Panc1 (cell line): ENCODE measurements at places on chromosomes 6 and 20. TPM values are rescaled to one million over a fixed set of nuclear protein-coding genes. Genes with fewer than 3 reads are reported as not detected.

Gene NKAIN2
- total RNA-seq: 2.6 TPM

Gene RIPPLY2
- 6.5 TPM for total RNA-seq

Gene CGA
- total RNA-seq: not detected

Gene C6orf141
- total RNA-seq: 0.15 TPM

DNA sequence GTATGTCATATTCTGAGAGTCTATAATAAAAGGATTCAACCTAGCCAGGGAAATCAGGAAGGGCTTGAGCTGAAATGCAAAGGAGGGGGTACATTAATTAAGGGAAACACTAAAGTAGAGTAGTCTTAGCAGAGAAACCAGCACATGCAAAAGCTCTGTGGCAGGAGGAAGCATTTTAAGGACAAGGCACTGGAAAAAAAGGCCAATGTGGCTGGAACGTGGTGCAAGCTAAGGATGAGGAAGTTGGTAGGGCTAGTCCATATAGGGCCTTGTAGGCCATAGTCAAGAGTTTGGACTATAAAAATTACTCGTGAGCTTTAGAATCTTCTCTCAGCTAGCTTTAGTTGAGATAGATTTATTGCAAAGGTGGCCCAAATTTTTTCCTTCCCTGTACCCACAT, 75.2 kb upstream of the TOP1 start:
- H3K36me3 ChIP-seq: no peaks in the 10 kb centered on the region
- H3K4me3 ChIP-seq: no peak overlapping the region
- H3K27ac ChIP-seq: no peak overlapping the region

GRCh38 chr6:43396408-43397149, 27.1 kb upstream of the ZNF318 start:
- no peaks in the 10 kb centered on the region for H3K36me3 ChIP-seq
- no peaks in the 10 kb centered on the region for H3K4me1 ChIP-seq
- no peaks in the 10 kb centered on the region; the same call in 1 of the 2 replicates for H3K27me3 ChIP-seq
- no peak for DNase-seq
- no peak overlapping the region for H3K27ac ChIP-seq

- no peaks in the 10 kb centered on the region for H3K27me3 ChIP-seq
- H3K36me3 ChIP-seq: no peaks in the 10 kb centered on the region
- no peak overlapping the region for H3K4me3 ChIP-seq
- H3K4me1 ChIP-seq: no peaks in the 10 kb centered on the region; the same call in none of the 2 replicates
These were observed 21.1 kb downstream of the COL20A1 start for GRCh38 chr20:63314015-63314471.

DNA sequence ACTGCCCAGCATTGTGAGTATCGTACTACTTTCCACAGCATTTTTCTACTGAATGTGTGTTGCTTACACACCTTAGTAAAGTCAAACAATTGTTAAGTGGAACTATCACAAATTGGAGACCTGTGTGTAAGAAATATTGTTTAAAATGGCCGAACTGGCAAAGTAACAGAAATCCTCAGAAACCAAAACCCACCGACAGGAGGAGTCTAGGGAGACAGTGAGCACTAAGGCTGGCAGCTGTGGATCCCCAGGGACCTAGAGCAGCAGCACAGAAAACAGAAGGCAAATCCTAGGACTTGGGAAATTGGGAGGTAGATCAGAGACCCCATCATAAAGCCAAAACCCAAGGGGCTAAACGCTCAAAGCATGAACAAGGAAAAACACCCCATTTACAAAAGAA, 69.9 kb downstream of the SESN1 start:
- H3K4me3 ChIP-seq: no peak overlapping the region
- H3K27me3 ChIP-seq: no peaks in the 10 kb centered on the region
- no peak for DNase-seq
- H3K36me3 ChIP-seq: no peaks in the 10 kb centered on the region
- no peaks in the 10 kb centered on the region for H3K4me1 ChIP-seq
- H3K27ac ChIP-seq: no peak overlapping the region

- no peaks in the 10 kb centered on the region for H3K27me3 ChIP-seq
- peak; percentile 54 for DNase-seq
- no peaks in the 10 kb centered on the region for H3K4me1 ChIP-seq
- H3K4me3 ChIP-seq: no peak overlapping the region
- H3K27ac ChIP-seq: no peak overlapping the region
- no peaks in the 10 kb centered on the region for H3K36me3 ChIP-seq
These were observed 30.6 kb upstream of the ME1 start for GRCh38 chr6:83461438-83461837.

- no peaks in the 10 kb centered on the region; the same call in 1 of the 2 replicates for H3K4me1 ChIP-seq
- H3K27me3 ChIP-seq: no peaks in the 10 kb centered on the region
- DNase-seq: no peak
- no peaks in the 10 kb centered on the region; the same call in 1 of the 2 replicates for H3K36me3 ChIP-seq
These were observed 113.3 kb upstream of the TBX18 start for GRCh38 chr6:84877515-84878210.

GRCh38 chr6:151058021-151058733, 181.6 kb upstream of the AKAP12 start:
- H3K4me1 ChIP-seq: peaks cover 60% of the 10 kb centered on the region
- no peaks in the 10 kb centered on the region for H3K27me3 ChIP-seq
- no peak overlapping the region for H3K4me3 ChIP-seq
- H3K27ac ChIP-seq: peak overlapping the region; percentile 98
- H3K36me3 ChIP-seq: no peaks in the 10 kb centered on the region

DNA sequence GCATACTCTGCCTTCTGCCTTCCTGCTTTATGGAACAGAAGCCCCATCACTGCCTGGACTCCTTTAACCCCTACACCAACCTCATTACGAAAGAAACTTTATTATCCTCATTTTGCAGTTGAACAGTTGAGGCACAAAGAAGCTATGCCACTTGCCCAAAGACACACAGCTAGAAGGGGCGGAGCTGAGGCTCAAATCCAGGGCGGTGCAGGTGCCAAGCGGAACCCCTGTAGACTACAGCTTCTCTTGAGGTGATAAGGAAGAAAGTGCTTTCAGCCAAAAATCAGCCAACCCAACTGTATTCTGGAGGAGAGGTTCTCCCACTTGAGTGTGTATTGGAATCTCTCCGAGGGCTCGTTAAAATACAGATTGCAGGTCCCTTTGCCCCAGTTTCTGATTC, 90.5 kb downstream of the PRND start:
- H3K27ac ChIP-seq: no peak overlapping the region
- no peaks in the 10 kb centered on the region for H3K4me1 ChIP-seq
- no peaks in the 10 kb centered on the region for H3K27me3 ChIP-seq
- H3K4me3 ChIP-seq: no peak overlapping the region
- no peak for DNase-seq

DNA sequence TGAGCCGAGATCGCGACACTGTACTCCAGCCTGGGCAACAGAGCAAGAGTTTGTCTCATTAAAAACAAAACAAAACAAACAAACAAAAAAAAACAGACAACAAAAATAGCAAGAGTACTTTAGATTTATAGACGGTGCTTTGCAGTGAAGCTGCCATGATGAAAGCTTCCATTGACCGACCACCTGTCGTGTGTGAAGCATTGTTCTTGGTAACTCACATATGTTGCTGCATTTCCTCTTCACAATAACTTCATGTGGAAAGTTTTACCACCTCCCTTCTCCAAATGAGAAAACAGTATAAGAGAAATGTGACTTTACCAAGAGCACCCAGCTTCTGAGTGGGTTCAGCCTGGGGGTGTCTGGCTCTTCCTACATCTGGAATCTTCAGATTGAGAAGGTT, 56.4 kb upstream of the PTGIS start:
- no peak for DNase-seq
- no peak overlapping the region for H3K27ac ChIP-seq
- H3K27me3 ChIP-seq: no peaks in the 10 kb centered on the region
- no peak overlapping the region for H3K4me3 ChIP-seq
- no peaks in the 10 kb centered on the region for H3K4me1 ChIP-seq

DNA sequence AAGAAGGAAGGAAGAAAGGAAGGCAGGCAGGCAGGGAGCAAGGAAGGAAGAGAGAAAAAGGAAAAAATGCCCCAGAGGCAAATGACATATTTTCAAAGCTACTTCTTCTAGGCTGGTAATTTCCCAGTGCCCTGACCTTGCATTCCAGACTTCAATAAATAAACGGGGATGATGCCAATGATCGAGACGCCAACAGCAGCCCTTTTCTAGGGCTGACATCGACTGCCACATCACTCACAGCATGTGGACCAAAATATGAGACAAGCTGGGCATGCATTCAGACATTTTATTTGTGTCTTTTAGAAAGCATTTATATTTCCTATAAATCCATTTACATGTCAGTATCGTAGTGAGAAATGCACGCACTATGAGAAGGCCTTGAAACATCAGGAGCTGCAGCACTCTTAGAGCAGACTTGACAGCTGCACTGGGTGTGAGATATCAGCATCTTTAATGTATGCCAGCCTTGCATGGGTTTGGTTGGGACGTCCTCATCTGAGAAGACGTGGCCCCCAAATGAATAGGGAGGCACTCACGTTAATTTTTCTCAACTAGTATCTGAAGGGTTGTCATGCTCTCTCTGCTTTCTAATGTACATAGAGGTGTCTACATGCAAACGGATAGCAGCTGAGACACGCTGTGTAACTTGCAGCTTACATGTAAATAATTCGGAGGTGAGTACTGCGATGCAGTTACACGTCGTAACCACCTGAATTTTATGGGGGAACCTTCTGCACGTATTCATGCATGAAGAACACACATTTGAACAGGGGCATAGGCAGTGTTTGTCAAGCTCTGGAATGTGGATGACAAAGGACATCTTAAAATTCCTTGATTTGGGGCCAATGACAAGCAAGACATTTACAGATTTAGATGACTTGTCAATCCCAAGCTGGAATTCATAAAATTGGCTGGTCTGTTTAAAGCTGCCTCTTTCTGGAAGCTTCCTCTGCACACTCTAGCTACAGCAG, 149.1 kb upstream of the AGPAT4 start:
- peak overlapping the region; percentile 36 for H3K27ac ChIP-seq
- no peaks in the 10 kb centered on the region for H3K27me3 ChIP-seq
- no peaks in the 10 kb centered on the region for H3K36me3 ChIP-seq
- peaks cover 10% of the 10 kb centered on the region for H3K4me1 ChIP-seq
- DNase-seq: no peak
- no peak overlapping the region for H3K4me3 ChIP-seq

DNA sequence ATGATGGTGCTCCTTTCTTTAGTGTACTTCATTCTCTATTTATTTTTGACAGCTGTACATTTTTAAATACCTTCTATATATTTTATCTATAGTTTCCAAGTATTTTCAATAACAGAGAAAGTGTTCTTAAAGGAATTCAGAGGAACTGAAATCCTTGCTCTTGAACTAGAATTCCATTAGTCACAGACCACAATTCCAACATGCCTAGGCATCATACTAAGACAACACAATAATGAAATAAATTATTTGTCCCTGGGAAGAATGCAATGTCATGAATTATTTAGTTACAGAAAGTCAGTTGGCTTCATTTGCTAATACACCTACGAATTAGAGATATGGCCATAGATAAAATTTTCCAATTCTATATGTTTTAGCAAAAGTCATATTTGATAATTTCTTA, 671.2 kb downstream of the EPHA7 start:
- no peaks in the 10 kb centered on the region for H3K27me3 ChIP-seq
- DNase-seq: no peak
- no peak overlapping the region for H3K4me3 ChIP-seq
- no peak overlapping the region for H3K27ac ChIP-seq

- no peak for DNase-seq
- no peak overlapping the region for H3K27ac ChIP-seq
- no peaks in the 10 kb centered on the region for H3K27me3 ChIP-seq
- no peaks in the 10 kb centered on the region for H3K36me3 ChIP-seq
These were observed 15.6 kb downstream of the L3MBTL3 start for GRCh38 chr6:130033949-130034348.

DNA sequence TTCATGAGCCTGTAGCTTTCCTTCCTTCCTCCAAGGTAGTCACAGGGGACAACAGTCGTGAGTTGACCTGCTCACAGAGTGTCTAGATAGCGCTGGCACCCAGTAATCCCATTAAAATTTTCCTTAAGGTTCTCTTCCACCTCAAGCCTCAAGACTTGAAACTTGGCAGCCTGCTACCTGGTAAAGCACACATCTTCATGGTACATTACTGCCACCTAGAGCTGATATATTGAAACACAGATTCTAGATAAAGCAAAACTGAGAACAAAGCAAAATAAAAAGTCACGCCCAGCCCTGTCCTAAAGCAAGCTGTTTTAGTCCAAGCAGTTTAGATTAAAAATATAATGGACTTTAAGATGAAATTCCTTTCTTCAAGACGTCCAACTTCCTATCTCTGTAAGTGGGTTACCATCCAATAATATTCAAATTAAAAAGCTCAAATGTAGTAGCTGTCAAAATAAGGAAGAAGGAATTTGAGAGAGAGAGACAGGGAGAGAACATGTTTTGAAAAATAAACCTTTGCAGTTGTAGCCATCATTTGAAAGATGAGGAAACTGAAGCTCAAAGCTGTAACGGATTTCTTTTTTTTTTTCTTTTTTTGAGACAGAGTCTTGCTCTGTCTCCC, 50.7 kb upstream of the CD83 start:
- no peaks in the 10 kb centered on the region for H3K27me3 ChIP-seq
- H3K36me3 ChIP-seq: no peaks in the 10 kb centered on the region
- DNase-seq: no peak
- H3K4me1 ChIP-seq: no peaks in the 10 kb centered on the region

DNA sequence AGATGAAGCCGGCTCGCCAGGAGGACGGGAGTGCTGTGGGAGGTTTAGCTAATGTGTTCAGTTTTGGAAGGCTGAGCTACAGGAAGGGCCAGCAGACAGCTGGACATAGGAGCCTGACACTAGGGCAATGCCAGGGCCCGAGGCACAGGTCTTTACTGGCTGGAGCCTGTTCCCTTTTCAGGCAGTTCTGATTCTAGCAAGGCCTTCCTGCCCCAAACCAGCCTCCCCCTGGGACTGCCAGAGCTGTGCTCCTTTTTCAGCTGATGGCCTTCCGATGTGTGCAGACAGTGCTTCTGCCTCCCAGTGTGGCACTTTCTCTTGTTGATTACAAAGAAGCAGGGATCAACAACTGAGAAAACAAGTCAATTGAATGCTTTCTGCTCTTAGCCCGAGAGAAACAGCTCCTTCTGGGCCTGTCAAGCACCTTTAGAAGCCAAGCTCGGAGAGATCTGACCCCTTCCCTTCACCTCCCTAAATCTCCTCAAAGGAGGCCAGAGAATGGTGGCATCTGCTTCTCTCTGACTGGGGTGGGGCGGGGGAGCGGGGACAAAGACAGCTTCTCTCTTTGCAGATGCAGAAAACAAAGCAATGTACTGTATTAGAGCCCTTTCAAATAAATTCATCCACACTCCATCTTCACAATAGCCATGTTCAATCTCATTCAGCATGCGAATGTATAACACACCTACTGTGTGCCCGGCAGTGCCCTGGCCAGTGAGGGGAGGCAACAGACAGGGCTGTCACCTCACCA, 63.2 kb downstream of the RAB44 start:
- 0 out of 2 replicates have a peak, but pooled peaks cover 3% of the 10 kb centered on the region for H3K4me1 ChIP-seq

GRCh38 chr6:105911106-105911629, 175.0 kb upstream of the PRDM1 start:
- H3K4me3 ChIP-seq: no peak overlapping the region
- H3K27me3 ChIP-seq: no peaks in the 10 kb centered on the region

- no peaks in the 10 kb centered on the region for H3K4me1 ChIP-seq
- no peaks in the 10 kb centered on the region for H3K36me3 ChIP-seq
These were observed 14.9 kb downstream of the EBF4 start for GRCh38 chr20:2707353-2708072.

GRCh38 chr20:12581644-12582289, 427.0 kb upstream of the SPTLC3 start:
- no peaks in the 10 kb centered on the region for H3K27me3 ChIP-seq
- H3K27ac ChIP-seq: no peak overlapping the region
- no peaks in the 10 kb centered on the region for H3K4me1 ChIP-seq
- H3K36me3 ChIP-seq: no peaks in the 10 kb centered on the region
- DNase-seq: no peak

GRCh38 chr6:80287607-80288006, 181.1 kb downstream of the BCKDHB start:
- no peak overlapping the region for H3K27ac ChIP-seq
- H3K36me3 ChIP-seq: no peaks in the 10 kb centered on the region
- no peak for DNase-seq
- no peaks in the 10 kb centered on the region for H3K4me1 ChIP-seq
- H3K27me3 ChIP-seq: no peaks in the 10 kb centered on the region
- H3K4me3 ChIP-seq: no peak overlapping the region
